ENCODE measurements at places on chromosomes 5 and 9.

- DNase-seq: no peak
Measured at GRCh38 chr5:112049738-112050137, 292.7 kb upstream of the NREP start.

DNA sequence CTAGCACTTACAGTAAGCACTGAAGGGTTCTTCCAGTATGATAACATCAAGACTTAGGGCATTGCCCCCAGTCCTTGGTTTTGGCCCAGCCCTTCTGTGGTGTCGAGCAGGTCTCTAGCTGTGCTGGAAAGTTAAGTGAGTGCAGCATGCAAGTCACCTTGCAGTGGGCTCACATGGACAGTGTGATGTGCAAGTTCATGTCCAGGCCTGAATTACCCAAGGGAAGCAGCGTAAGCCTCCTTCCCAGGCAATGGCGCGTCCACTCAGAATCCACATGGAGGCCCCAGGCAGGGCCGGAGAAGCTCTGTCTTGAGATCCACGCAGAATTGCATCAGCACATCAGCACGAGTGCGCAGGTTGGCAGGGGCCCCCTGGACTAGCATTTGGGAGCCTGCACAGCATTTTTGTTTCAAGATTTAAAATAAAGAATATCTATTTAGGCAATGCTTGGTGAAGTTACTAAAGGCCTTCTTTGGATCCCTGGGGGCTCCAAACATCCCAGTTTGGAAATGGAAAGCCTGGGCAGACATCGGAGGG lies 108.4 kb upstream of the ALDH1B1 start:
- no peak for DNase-seq

DNA sequence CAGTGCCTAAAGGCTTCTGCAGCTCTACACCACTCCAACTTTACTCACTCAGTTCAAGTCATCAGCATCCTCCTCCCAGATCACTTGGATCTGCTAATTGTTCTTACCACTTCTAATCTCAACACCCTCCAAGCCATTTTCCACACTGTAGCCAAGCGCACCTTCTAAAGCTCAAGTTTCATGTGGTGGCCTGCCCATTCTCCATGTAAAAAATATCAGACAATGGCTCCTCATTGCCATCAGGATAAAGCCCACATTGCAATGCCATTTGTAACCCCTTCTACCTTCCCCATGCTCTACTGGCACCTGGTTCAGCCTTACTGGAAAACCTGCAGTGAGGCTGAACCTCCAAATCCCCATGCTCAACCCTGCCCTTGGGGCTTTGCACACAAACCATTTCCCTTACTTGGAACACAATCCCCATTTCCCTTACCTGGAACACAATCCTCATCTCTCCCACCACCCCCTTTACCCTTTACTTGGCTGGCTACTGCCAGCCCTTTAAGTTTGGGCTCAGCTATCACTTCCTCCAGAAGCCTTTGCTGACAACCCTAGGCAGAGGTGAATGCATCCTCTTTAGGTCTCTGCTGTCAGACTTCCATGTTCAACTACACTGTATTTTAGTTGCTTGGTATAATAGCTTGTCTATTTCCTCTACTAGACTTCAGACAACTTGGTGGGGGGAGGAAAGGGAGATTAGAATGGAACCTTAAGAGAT lies 220.0 kb downstream of the TSSK1B start:
- DNase-seq: no peak

DNA sequence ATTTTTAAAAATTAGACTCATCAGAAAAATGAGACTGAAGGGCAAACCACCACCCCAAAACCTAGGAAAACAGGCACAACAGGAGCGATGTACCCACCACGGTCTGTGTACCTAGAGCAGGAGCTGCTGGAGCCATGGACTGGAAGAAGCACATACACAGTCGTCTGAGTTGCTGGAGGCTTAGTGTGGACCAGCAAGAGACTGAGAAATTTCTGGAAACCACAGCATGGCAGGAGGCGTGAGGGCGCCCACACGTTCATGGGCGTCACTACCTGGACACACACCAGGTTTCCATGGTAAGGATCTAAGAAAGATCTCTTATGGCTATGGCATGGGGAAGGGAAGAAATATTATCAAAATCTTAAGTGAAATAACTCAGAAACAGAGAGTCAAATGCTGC lies 91.9 kb downstream of the MED10 start:
- DNase-seq: no peak

- DNase-seq: peak; percentile 63
Measured at GRCh38 chr9:78234810-78235209, 1.1 kb upstream of the CEP78 start.

GRCh38 chr5:126519637-126520592 lies 75.1 kb downstream of the ALDH7A1 start:
- DNase-seq: peak; percentile 46
